ENCODE measurements at places on chromosomes 13 and 19.
A peak's percentile ranks its signal among the peaks of the same experiment; 100 is the strongest.

DNA sequence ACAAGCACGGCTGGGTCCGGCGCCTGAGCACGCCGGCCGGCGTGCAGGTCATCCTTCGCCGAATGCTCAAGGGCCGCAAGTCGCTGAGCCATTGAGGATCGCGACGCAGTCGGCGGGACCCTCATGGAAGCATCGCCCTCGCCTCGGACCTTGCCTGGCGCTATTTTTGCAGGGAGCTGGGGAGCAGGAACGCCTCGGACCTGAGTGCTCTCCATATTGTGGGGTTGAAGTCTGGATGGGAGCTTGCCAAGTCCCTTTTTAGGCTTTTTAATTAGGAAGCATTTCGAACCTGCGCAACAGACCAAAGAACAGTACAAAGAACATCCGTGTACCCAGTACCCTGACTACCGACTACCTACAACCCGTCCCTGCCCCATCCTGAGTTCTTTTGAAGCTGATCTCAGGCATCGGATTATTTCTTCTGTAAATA, 628 bp downstream of the MRPL34 start:
- no peak for DNase-seq

DNA sequence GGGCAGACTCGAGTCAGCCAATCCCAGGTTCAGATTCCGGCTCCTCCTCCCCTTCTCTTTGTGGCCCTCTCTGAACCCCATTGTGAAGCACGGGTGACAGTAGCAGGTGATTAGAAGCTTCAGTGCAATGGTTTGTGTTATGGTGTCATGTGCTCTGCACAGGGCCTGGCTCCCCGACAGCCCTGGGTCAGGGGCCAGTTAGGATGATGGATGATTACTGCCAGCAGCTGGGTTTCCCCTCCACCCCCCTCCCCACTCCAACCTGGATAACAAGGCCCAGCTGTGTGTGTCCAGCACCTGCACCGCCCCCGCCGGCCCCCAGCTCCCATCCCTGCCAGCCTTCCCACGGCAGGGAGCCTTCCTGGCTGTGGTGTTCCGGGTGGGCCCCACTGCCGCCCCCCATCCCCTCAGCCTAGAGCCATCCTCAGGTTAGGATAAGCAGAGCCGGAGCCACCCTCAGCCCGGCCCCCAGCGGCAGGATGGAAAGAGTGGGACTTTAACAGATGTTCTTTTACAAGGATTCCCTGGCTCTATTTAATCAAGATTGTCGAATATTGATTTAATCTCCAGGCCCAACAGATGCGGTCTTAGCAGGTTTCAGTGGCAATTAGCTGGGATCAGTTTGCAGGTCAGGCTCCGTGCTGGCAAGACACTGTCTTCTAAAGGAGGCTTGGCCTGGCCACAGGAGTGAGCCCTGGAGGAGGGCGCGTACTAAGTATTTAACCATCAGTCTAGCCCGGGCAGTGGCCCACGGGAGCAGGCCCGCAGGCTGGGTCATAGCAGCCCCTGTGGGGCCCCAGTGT, 156.2 kb downstream of the SIPA1L3 start:
- DNase-seq = no peak

- DNase-seq = no peak
These were observed 16.3 kb upstream of the PSMD8 start for GRCh38 chr19:38358071-38358470.

DNA sequence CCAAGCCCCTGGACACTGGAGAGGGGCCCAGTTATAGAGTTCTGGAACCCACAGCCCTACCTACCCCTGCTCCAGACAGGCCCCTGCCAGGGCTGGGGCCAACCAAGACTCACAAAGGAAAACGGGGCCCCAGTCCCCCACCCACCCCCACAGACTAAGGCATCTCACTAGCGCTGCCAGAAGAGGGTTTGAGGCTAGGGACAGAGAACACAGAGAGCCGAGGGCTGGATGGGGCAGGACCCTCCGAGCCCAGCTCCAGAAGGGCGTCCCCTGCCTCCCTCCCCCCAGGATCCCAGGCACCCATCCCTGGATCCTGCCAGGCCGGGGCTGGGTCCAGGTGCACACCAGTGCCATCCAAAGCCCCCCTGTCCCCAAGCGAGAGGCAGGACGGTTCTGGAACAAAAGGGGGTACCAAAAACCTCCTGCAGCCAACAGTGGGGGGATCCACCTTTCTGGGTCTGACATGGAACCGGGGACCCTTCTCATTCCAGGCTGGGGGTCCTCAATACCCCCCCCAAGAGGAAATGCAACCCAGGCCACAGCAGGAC, 4.4 kb upstream of the REXO1 start:
- DNase-seq = no peak

DNA sequence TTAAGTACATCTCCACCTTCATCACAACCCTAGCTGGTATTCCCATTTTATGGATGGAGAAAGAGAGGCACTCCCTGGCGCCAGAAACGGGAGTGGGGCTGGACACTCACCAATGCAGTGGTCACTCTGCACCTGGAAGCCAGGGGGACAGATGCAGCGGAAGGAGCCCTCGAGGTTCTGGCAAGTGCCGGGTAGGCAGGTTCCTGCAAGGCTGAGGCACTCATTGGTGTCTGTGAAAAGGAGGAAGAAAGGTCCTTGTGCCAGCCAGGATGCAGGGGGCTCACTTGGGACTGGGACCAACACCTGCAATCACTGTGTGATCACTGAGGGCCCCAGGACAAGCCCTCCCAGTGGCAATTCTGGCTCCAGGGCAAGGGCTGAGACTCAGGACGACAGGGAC, 41.8 kb downstream of the CCL25 start:
- no peak for DNase-seq

- no peak for DNase-seq
These were observed 2265.1 kb upstream of the PCDH20 start for GRCh38 chr13:63680704-63681103.

GRCh38 chr13:104106705-104107393, 1040.6 kb upstream of the SLC10A2 start:
- DNase-seq = no peak

- DNase-seq = no peak
These were observed 24.2 kb upstream of the TTYH1 start for GRCh38 chr19:54390942-54391577.

DNA sequence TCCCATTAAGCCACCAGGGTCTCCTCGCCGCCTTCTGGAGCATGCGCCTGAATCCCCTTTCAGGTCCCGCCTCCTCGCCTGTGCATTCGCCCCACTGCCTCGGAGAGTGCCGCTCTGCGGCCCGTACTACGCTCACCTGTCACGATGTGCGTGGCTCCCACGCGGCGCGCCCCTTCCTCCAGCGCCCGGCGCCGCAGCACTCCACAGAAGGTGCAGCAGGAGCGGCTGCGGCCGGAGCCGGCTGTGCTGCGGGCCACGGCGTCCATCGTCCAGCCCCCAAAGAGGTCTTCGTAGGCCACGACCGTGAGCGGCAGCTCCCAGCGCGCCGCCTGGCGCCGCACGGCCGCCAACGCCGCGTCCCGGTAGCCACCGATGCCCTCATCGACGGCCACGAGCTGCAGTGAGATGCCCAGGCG, 4.3 kb downstream of the CTU1 start:
- DNase-seq = no peak

DNA sequence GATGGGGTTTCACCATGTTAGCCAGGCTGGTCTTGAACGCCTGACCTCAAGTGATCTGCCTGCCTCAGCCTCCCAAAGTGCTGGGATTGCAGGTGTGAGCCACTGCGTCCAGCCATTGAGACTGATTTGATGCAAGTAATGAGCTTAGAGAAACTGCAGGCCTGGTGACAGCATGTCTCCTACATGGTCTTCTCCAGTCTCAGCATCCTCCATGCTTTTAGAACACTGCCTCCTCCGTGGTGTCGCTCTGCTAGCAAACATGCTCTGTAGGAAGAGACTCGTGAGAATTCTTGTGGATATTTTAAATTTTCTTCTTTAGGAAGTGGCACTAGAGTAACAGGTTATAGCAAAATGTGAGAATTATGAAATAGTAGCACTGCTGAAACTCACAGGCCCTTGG, 37.1 kb downstream of the TPT1 start:
- DNase-seq = no peak

DNA sequence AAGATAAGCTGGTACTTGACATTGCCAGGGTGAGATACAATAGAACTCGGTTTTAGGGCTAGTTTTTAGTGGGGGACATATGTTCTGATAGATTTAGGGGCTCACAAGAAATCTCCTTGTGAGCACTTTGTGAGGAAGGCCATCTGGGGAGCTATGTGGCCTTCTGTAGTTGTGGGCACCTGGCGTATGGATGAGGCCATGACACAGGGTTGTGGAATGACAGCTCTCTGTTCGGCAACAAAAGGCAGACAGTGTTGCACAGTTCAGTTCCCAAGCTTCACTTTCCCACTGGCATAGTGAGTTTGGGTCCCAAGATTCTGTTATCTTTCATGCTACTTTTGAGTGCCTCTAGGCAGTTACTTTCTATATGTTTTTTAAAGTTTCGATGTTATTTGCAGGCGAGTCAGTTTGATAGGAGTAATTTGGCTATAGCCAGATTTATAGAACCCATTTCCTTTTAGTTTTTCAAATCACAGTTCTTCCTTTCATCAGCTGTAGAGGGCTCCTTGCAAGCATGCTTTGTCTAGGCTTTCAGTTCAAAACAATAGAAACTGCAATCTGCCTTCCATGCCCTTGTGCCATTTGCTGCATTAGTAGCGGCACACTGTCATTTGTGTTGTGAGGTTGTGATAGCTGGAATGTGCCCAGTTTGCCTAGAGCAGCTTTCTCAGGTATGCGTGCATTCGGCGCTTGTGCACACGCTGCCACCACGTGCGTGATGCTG, 70.6 kb upstream of the TEX29 start:
- DNase-seq = no peak

- peak; percentile 61 for DNase-seq
These were observed 8.4 kb upstream of the BCAM start for GRCh38 chr19:44800461-44800860.

DNA sequence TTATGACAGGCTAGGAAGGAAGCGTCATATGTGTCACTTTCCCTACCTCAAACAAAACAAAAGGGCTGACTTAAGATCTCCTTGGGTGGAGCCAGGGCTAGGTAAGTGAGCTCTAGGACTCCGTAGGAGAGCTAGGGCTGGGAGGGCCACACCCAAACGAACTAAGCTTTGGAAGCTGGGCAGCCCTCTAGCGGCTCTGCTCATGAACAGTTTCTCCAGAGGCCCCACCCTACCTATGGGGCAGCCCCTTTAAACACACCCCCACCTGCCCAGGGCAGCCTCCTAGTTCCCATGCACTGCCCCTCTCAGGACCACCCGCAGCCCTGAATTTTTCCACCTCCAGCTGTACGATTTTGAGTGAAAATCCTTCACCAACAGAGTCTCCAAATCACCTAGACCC, 3.5 kb downstream of the PEG3 start:
- no peak for DNase-seq

- no peak for DNase-seq
These were observed 7.1 kb upstream of the SELENOV start for GRCh38 chr19:39507715-39508364.
